ENCODE measurements at places on chromosomes 5 and 9.
A peak's percentile ranks its signal among the peaks of the same experiment; 100 is the strongest.

- no peak for DNase-seq
Observed at GRCh38 chr5:137372016-137372772, 126.9 kb downstream of the SPOCK1 start.

GRCh38 chr5:38453506-38453905 lies 102.9 kb downstream of the LIFR start:
- DNase-seq, result no peak

DNA sequence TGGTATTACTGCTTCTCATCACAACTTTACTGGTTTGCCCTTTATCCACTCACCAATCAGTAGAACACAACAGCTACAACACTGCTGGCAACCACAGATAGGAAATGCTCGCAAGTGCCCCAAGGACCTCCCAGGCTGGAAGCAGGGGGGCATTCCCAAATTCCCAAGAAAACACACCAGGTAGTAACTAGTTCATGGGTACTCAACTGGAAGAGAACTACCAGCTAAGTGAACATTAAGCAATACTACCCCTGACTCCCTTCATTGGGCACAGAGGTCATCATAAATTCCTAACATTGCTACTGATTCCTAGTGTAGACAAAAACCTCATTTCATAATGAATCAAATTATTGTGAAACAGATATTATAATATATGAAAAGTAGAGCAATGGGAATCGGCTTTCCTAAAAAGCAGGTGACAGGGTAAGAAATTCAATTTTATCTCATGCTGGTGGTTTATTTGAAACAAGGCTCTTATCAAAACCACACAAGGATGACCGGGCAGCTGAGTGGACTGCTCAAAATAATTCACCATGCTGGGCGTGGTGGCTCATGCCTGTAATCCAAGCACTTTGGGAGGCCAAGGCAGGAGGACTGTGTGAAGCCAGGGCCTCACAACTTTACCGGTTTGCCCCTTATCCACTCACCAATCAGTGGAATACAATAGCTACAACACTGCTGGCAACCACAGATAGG lies 81.6 kb downstream of the TLE1 start:
- DNase-seq, result no peak

- peak; percentile 69 for DNase-seq
Observed at GRCh38 chr5:31809050-31809870, 170.3 kb downstream of the PDZD2 start.

GRCh38 chr5:131607903-131608540 lies 27.0 kb downstream of the RAPGEF6 start:
- no peak for DNase-seq

DNA sequence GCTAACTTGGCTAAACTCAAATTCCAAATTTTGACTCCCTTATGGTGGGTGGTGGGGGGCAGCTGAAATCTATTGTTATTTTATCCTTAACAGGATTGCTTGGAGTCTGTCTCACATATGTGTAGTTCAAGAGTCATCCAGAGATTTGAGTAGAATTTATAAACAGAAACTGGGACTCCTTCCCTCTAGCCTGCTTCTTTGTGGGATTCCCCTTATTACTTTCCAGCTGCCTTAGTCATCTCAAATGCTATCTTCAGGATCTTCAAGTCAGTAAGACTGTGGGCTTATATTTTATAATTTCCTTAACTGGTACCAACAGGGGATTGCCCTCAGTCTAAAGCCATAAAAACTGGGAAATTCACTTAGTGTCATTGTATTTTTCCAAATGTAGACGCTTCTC lies 55.5 kb downstream of the NNT start:
- DNase-seq, result peak; percentile 86

Data from mesenchymal stem cell (in vitro differentiated cells and primary cell).